ENCODE measurements at places on chromosomes 2 and 18.

DNA sequence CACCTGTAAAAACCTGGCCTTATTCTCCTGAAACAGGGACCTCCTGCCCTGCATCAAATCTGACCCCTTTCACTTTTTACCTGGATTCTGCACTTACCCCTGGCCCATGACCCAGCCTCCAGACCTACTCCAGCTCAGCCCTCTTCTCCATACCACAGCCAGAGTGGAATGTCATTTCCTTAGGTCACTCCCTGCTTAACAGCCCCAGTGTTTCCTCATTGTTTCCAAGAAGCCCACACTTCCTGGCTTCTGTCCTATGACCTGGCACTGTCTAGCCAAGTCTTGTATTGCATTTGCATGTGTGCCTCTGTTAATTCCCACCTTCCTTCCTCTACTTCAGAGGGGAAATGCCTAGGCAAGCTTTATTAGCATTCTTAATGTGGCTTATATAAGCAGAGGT is 51.4 kb upstream of the TRIB2 start:
- no peak for DNase-seq

DNA sequence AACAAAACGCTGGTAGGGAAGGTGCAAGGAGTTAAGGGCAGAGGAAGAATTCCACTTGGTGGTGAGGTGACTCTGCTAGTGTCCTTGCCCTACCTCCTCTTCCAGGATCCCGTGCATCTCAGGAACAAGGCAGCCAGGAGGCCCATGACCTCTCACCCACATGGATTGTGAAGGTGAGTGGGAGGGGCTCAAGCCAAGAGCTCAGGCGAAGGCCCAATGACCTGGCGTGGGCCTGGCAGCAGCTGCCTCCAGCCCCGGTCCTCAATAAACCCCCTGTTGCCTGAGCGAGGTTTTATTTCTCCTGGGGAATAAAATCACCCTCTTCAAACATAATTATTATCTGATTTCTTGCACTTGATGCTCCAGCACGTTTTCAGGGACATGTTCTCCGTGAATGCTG is 28.2 kb downstream of the LAMA1 start:
- DNase-seq, result no peak

- peak; percentile 98 for DNase-seq
Measured at GRCh38 chr2:219387306-219388120, at the start of gene DNPEP. Gene DNPEP (minus strand): TSS chr2:219387912. CDS start chr2:219387794, 118 bp downstream.

- no peak for DNase-seq
Measured at GRCh38 chr2:7986431-7986830, 695.4 kb upstream of the ID2 start.

- no peak for DNase-seq
Measured at GRCh38 chr2:18444806-18445205, 115.6 kb downstream of the RDH14 start.

GRCh38 chr2:175626796-175627195 is 375.3 kb downstream of the LNPK start:
- DNase-seq, result no peak

GRCh38 chr2:120861576-120862191 is 126.0 kb downstream of the GLI2 start:
- no peak for DNase-seq

DNA sequence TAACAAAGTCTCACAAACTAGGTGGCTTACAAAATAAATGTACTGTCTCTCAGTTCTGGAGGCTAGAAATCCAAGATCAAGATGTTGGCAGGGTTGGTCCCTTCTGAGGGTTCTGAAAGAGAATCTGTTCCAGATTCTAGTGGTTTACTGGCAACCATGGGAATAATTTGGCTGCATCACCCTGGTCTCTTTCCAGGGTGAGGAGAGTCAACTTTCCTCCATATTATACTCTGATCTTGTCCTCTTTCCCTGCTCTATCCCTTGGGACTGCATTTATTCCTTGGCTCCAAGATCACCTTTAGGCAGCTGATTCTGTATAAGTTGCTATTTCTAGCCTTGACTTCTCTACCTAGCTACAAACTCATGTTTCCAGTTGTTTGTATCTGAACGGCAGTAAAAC is 35.2 kb downstream of the SLC40A1 start:
- no peak for DNase-seq

- no peak for DNase-seq
Measured at GRCh38 chr2:36438449-36438977, 82.9 kb downstream of the CRIM1 start.

GRCh38 chr18:26059357-26059756 is 31.1 kb downstream of the SS18 start:
- no peak for DNase-seq

DNA sequence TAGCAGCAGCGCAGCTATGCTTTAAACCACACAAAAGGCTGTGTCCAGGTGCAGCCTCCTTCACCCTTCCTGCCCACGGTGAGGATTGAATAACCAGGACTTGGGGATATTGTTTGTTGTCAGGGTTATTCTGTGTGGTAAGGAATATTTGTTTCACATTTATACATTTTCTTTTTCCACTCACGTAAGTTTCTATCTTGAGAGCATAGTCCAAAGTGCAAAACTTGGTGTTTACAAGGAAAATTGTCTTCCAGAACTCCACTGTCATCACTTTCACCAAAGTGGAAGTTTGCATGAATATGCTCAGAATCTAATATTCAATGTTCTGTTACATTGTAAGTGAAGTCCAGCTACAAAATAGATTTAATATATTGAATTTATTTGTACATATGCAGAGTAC is 26.4 kb downstream of the NAPG start:
- DNase-seq, result no peak

DNA sequence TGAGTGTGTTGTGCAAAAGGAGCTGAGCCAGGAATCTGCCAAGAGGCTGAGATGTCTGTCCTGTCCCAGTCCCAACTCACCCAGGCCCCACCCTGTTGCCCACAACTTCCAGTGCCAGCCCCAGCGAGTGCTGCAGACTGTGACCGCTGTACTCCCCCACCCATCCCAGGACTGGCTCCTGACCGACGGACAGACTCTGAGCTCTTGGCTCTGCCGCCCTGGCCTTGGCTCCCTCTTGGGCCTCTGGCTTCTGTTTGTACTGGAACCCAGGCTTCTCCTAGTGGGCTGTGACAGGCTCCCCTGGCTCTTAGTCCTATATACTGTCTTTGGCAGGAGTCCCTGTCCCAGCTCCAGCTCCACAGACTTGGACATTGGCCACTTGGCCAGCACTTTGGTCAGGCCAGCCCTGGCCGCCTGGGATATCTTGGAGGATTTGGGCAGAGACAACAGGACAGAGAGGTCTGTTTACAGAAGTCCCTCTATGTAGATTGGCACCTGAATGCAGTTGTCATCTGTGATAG is 41.1 kb downstream of the ACOXL start:
- no peak for DNase-seq

DNA sequence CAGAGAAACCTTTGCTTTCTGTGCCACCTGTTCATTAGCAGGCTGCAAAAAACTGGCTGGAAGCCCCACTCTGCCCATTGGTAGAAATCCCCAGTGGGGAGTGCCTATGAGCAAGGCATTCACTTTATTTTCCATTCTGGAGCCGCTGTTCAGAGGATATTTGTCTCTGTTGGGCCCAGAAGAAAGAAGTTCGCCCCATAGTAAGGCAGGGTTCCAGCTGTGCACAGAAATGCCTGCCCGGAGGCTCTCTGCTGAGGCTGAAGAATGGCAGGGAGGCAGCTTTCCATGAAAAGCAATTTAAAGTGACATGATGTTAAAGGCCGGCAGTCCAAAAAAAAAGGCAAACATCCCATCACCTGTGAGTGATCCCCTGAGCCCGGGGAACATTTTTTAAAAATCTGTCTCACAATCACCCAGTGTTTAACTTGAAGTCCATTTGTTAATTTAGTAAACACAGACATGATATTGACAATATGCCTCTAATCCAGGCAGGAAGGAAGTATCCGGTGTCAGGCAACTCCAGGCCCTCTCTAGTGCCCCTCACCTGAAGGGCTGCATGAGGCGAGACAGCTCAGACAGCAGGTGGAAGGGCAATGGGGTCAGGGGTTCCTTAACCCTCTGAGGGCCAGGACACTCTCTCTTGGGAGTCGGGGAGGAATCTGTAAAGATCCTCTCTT is 265.1 kb upstream of the SIX2 start:
- no peak for DNase-seq

DNA sequence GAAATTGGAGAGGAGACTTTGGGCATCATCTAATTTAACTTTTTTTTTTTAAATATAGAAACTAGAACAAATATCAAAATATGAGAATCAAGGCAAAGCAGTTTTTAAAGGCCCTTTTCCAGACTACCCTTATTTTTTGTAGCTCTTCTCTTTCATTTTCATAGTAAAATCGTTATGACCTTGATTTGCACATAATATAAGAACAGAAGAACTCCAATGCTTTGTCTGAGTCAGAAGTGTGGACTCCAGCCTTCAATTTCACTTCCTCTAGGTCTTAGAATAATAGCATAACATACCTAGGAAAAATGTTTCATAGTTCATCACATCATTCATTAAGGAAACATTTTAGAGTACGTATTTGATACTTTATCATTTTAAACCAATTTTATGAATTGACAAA is 74.4 kb downstream of the ANKRD12 start:
- no peak for DNase-seq

DNA sequence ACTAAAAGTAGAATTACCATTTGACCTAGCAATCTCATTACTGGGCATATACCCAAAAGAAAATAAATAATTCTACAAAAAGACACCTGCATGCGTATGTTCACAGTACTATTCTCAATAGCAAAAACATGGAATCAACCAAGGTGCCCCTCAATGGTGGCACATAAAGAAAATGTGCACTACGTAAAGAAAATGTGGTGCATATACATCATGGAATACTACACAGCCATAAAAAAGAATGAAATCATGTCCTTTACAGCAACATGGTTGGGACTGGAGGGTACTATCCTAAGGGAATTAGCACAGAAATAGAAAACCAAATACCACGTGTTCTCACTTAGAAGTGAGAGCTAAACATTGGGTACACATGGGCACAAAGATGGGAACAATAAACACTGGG is 250.7 kb upstream of the TNP1 start:
- no peak for DNase-seq

DNA sequence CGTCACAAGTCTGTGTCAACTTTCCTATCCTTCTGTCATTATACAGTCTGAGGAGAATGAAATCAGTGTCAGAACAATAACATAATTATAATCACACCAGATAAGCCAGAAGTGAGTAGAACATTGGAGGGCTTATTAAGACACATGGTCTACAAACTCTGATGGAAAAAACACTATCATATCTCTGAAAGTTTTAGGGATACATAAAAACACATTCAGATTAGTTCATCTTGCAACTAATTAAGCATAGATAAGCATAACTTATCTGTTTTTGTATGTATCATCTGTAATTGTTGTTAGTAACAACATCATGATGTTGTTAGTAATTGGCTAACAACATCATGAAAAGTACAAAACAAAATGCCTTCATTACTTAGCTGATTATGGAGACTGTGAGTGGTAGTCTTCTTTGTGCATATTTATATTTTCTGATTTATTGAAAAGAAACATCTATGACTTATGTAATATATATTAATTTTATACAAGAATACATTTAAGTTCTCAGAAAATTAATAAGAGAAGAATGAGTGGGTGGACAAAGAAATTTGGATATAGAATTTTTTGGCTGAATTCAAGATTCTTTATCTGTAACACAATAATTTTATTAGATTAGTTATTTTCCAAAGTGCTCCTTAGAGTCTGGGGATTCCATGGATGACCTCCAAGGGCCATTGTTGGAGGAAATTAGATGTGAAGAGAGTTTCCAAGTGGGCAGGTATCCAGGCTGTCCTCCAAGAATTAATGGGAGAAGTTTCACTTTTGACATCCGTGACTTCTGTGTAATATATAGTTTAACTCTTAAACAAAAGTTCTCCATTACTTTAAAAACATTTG is 16.9 kb upstream of the CCDC102B start:
- no peak for DNase-seq

DNA sequence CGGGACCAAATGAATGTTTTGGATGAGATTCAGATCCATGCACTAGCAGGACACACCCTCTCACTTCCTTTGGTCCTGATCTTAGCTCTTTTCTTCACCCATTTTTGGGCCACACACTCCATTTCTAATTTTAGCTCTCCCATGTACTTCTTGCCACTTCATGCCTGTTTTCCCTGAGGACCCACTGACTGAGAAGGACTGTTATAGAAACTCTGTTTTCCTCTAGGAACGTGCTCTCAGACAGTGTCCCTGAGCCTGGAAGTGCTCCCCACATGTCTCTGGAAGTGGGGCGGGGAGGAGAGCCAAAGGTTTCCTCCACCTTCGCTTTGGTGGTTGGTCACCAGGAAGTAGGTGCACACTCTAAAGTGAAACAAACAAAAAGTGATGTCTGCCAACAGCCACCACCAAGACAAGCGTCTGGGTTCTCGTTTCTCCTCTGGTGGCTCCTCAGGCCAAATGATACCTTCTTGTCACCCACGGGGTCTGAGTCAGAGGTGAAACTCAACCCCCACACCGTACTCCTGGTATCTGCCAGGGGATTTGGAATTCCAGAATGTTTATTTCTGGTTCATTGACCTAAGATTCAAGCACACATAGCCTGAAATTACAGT is 74.7 kb downstream of the MERTK start:
- DNase-seq, result no peak

GRCh38 chr2:240441993-240442411 is 6.5 kb downstream of the GPC1 start:
- no peak for DNase-seq

GRCh38 chr2:149585166-149585885 is 2.2 kb downstream of the MMADHC start:
- DNase-seq, result no peak

DNA sequence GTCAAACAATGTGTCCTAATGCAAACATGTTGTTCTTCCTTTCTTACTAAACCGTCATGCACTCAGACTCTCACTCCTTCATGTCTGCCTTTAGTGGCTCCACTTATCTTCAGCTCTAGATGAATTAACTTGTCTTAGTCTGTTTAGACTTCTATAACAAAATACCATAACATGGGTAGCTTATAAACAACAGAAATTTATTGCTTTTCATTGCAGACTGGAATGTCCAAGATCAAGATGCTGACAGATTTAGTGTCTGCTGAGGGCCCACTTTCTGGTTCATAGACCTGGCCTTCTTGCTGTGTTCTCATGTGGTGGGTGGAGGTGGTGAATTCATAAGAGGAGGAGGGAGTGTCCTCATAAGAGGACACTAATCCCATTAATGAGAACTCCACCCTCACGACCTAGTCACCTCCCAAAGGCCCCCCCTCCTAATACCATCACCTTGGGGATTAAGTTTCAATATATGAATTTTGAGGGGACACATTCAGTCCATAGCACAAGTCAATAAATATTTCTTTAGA is 32.3 kb downstream of the RALBP1 start:
- DNase-seq, result no peak

DNA sequence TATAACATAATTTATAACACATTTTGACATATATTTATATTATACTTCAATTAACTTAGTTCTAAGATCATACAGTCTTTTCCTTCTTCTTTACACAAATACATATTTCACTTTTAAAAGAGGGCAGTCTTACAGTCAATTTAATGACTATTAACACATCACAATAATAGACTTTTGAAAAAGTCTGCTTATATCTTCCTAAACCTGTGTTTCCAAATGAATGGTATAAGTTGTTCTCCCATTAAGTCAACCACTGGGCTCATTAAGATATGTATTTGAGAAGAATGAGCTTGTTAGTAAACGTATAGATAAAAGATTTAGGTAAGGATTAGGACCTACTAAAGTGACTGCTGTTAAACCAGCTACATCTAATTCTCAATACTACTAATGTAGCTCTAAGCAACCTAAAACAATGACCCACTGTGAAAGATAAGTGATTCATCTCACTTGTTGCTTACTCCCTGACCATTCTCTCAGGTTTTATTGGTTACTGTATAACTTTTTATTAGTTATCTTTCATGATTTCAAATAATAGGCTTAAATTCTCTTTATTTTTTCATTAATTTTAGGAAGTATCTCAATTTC is 27.0 kb downstream of the SLC40A1 start:
- DNase-seq, result no peak
